Daoy (cell line): ENCODE measurements at places on chromosomes 3 and 15. TPM values are rescaled to one million over a fixed set of nuclear protein-coding genes. Genes with fewer than 3 reads are reported as not detected.
A peak's percentile ranks its signal among the peaks of the same experiment; 100 is the strongest.

DNA sequence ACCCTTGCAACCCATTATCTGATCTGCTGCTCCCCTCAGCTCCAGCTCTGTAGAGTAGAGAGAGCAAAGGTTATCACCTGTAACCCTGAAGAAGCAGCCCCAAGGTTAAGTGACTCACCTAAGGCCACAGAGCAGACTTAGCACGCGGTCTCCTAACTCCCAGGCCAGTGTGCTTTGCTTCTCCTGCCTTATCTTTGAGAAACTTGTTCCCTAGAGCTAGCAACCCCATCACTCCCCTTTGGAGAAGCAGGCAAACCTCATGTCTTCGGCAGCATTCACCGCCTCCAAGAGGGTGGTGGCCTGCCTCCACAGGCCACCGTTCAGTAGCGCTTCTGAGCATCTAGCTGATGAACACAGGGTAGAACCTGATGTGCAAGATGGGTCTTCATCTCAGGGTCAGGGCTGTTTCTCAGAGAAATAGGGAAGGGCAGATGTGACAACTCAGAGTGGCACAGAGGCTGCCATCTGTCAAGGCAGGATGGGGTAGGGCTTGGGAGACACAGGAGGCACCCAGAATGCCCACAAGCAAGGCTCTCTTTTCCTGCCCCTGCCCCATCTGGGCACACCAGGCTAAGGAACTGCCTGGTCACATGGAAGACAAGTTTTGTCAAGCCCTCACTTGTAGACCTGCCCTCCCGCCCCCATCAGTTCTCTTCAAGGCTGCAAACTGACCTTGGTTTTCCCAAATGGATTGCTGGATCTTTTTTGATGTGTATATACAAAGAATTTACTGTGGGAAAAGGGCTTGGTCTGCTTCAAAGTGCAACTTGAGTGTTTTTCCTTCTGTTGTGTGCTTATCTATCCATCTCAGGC is 34.9 kb upstream of the CLK3 start:
- no peak for DNase-seq

- DNase-seq = no peak
These were observed 75.7 kb upstream of the ARNT2 start for GRCh38 chr15:80328496-80328895.

DNA sequence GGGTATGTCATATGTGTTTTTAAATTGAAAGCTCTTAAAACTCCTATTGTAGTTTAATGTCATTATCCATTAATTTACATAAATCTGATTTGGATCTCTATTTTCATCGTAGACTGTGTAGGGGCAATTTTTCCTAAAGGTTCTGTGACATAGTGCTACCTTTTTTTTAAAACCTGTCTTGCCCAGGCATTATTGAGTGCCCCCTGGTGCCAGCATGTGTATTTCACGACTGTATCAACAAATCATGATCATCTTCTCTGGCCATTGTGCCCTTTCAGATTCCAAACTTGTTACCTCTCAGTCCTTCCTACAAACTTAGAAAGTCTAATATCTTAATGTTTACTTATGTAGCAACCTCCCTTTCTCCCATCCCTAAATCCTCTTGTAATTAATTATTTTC is 97.2 kb upstream of the FLNB start:
- DNase-seq = peak; percentile 2

DNA sequence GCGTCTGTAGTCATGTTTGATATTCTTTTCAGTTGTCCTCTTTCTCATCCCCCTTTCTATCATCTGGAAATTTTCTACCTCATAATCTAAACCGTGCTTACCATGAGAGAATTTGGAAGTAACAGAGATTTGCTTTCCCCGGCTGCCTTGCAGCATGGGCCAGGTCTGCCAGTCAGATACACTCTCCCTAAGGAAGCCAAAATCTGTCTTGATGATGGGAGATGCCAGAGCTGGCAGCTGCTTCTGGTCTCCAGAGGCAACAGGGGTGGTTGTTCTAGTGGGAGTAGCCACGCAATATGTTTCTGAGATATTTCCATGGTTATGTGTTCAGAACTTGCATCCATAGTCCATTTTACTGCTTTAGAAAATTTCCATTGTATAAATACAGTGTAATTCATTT is 218.9 kb upstream of the RORA start:
- no peak for DNase-seq

DNA sequence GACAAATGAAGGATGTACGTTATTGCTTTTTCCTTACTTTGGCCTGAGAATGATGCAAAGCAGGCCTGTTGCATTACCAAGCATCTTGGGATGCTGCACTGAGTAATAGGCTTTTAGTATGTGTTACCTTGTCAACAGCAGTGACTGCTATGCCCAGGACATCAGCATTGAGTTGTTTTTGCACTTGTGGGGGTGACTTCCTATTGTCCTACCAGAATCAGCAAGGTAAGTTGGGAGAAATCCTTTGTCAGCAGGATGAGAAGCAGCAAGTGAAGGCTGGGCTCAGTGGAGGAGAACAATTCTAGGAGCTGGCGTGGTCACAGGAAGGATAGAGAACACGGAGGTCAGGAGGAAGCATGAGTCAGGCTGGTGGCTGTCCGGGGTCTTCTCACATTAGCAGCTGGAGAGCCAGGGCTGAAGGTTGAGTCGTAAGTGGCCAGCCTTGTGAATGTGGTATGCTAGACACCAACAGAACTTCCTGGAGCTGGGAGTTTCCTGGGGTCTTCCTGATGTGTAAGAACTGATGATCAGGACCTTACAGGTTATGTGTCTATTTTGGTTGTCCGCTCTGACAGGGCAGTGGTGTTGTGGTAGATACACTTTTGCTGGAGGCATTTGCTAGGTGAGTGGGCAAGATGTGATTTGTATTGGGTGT is 142.7 kb downstream of the FNDC3B start:
- peak; percentile 69 for DNase-seq

GRCh38 chr15:74789171-74789631 is 7.3 kb downstream of the CSK start:
- DNase-seq = no peak

DNA sequence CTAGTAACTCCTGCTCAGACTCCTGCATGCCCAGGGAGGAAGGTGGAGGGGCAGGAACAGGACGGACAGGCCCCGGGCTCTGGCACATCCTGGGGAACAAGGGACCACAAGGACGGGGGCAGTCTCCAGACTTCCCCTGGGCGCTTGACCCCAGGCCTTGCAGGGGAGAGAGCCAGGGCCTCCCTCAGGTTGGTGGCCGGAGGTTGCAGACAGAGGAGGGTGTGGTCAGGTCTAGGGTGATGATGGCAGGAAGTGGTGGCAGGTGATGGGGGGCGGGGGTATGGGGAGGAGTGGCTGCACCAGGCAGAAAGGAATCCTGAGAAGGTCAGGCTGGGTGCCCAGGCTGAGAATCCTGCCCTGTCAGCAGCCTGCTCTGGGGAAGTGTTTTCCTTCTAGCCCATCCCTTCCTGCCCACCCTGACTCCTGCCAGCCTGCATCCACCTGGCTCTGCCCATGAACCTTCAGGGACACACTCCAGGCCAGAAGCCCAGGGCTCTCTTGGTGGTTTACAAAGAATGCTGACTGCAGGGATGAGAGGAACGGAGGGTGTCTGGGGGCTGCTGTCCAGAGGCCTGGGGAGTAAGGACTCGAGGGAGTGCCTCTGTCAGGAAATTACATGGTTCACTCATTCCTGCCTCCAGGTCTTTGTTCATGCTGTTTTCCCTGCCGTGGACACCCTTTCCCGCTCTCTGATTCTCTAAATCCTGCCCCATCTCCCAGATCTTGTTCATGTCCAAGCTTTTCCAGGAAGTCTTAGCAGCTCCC is 15.8 kb downstream of the LOXL1 start:
- peak; percentile 63 for DNase-seq

DNA sequence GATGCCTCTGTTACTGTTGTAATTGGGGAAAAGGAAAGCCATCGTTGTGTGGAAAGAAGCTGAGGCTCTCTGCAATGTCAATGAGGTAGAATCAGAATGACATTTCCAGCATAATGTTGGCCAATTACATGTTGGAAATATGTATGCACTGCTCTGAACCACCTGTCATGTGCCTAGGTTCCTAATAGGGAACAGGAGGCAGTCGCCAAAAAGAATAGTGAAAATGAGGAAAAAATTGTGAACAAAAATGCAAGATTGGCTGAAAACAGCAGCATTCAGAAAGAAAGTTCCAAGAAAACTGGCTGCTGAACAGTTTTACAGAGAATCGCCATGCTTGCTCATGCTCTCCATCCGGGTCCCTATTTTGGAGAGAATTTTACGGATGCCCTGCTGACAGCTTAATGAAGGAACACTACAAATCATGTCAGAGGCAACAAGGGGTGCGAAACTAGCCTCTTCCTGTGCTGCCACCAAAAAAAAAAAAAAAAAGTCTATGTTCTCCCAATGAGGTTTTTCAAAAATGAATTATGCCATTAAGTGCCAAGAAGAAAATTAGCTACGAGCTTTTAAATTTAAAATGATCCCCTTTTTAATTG is 305.9 kb upstream of the ARRDC4 start:
- no peak for DNase-seq

GRCh38 chr3:30260762-30261161 is 345.6 kb upstream of the TGFBR2 start:
- no peak for DNase-seq

- DNase-seq = peak; percentile 81
These were observed at the start of gene PXK for GRCh38 chr3:58332575-58333188. TSS of gene PXK (plus strand) at chr3:58332892. CDS start at chr3:58332989, 97 bp downstream.

DNA sequence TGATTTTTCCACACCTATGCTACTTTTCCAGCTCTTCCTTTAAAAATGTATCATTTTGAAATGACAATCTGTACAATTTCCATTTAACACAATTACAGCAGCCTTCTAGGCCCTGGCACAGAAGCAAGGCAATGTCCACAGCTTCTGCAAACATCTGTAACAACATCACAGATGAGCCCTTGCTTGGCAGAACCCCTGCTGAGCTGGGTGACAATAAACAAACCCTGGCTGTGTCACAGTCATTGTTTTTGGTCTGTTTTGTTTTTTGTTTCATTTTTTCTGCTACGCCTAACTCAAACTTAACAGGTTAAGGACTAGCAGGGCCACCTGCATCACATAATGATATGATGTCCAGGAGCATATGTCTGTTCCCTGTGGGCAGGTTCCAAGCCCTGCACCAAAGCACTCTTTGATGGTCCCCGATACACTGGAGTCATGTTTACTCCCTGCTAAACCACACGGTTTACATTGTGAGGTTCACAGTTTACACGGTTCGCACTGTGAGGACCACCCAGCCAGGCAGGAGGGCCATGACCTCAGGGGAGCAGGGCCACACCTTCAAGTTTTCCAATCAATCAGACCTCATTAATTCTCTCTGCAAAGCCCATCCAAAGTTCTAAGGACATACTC is 186.8 kb upstream of the CHRNA7 start:
- DNase-seq = no peak

DNA sequence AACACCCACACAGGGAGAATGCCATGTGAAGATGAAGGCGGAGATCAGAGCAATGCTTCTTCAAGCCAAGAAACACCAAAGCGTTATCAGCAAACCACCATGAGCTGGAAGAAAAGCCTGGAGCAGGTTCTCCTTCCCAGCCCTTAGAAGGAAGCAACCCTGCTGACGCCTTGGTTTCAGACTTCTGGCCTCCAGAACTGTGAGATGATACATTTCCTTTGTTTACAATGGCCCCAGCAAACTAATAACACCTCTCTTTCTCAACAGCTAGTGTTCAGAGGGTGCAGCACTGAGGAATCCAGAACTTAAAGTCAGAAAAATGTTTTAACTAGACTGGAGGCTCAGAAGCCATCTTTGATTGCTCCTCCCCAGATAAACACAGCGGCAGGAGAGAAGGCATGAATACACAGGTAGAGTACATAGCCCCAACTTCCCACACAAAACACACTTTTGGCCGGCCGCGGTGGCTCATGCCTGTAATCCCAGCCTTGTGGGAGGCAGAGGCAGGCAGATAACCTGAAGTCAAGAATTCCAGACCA is 132.4 kb upstream of the LPP start:
- DNase-seq = peak; percentile 60

DNA sequence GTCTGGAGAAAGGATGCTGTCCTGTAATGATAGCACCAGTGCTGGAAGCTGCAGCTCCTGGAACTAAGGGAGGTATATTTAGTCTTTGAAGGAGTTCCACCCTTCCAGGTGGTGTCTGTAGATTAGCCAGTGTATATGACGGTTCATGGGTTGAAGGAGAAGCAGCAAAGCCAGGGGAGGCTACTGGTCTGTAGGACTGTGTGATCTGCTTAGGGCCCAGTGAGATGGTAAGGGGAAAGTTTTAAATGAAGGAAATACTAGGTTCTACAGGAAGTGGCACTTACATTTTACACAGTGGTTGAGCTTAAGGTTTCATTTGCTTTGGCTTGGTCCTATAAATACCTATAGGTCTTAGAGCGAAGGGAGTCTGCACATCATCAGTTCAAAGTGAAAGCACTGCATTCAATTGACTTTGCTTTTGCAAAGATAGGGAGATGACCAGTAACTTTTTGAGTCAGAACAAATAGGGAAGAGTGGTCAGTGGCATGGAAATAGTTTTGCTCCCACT is 5.6 kb downstream of the SLC25A38 start:
- no peak for DNase-seq

DNA sequence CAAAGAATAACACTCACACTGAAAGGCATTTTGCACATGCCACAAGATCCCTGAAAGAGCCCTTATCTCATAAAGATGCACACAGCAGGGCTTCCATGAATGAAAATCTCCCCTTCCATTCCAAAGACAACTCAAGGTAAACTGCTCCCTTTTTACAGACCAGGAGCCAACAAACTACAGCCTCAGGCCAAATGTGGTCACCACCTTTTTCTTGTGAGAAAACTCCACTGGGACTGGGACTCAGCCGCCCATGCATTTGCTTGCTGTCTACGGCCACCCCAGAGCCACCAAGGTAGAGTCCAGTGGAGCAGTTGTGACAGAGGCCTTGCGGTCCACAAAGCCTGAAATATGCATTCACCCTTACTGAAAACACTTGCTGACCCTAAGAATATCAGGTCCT is 334.8 kb downstream of the OCA2 start:
- DNase-seq = no peak

GRCh38 chr15:99728916-99729315 is 4.3 kb downstream of the LYSMD4 start:
- DNase-seq = no peak

DNA sequence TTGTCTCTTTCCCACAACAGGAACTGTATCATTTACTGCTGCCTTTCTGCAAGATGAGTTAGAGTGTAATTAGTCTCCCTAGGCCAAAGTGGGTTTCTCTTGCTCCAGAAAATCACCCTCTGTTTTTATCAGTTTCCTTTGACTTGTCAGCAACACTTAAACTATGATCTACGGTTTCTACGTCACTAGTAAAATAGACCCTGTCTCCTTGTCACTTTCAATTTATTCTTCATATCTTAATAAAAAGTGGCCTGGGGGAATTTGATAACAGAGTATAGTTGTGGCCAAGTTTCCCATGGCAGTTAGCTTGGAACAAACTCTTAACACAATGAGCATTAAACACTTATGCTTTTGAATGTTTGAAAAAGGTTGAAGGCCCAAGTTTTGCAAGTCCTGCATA is 79.6 kb downstream of the CGNL1 start:
- DNase-seq = no peak

GRCh38 chr3:173354124-173354523 is 43.4 kb upstream of the NLGN1 start:
- DNase-seq = no peak

MITF gene
- 3.6 and 11.4 TPM in 2 replicates for total RNA-seq

CFAP100 gene
- total RNA-seq = not detected in 2 replicates

FOXB1 gene
- total RNA-seq = 0.06 TPM in 1 of 2 replicates, not detected in the other

TNIK gene
- total RNA-seq = 7.0 and 8.7 TPM in 2 replicates

FOXL2NB gene
- 4.1 and 7.2 TPM in 2 replicates for total RNA-seq

SLC22A14 gene
- 0.39 TPM in 1 of 2 replicates, not detected in the other for total RNA-seq

LCTL gene
- 0.57 TPM in 1 of 2 replicates, not detected in the other for total RNA-seq

AP3B2 gene
- 0.24 and 1.5 TPM in 2 replicates for total RNA-seq

SACM1L gene
- 15.3 and 15.7 TPM in 2 replicates for total RNA-seq

PLA2G4D gene
- not detected in 2 replicates for total RNA-seq

ISL2 gene
- 3.2 and 5.0 TPM in 2 replicates for total RNA-seq

ARHGEF26 gene
- total RNA-seq = 6.6 and 9.3 TPM in 2 replicates

SH3GL3 gene
- total RNA-seq = 0.21 and 1.4 TPM in 2 replicates

MYO5C gene
- total RNA-seq = 8.0 and 16.5 TPM in 2 replicates

ACAN gene
- total RNA-seq = not detected in 2 replicates

CDHR4 gene
- total RNA-seq = not detected in 2 replicates
